ENCODE measurements at places on chromosomes 3 and 15.

DNA sequence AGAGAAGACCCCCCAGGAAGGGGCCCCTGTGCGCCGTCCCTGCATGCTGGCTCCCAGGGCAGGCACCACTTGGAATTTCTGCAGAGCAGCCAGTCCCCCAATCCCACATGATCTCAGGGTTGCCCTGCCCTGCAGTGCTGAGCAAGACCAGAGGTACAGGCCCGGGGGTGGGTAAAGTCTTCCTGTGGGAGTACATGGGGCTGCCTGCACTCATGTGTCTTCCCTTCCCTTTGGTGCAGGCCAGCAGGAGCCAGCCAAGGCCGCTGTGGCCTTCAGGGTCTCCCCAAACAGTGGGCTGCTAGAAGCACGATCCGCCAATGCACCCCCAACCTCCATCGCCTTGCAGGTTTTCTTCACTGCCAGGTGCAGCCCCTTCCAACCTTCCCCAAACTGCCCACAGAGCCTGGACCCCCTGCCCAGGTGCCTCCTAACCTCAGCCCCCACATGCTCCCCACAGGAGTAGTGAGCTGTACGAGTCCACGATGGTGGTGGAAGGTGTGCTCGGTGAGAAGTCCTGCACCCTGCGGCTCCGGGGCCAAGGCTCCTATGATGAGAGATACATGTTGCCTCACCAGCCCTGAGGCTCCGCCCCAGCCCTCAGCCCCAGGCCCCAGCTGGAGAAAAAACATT, 15.0 kb downstream of the ACAA1 start:
- DNase-seq = no peak

GRCh38 chr3:65277798-65278197, 590.0 kb upstream of the ADAMTS9 start:
- no peak for DNase-seq

GRCh38 chr15:85554852-85555521, 174.6 kb downstream of the AKAP13 start:
- no peak for DNase-seq

- DNase-seq = no peak
These were observed 106.5 kb upstream of the CMC1 start for GRCh38 chr3:28134792-28135375.

DNA sequence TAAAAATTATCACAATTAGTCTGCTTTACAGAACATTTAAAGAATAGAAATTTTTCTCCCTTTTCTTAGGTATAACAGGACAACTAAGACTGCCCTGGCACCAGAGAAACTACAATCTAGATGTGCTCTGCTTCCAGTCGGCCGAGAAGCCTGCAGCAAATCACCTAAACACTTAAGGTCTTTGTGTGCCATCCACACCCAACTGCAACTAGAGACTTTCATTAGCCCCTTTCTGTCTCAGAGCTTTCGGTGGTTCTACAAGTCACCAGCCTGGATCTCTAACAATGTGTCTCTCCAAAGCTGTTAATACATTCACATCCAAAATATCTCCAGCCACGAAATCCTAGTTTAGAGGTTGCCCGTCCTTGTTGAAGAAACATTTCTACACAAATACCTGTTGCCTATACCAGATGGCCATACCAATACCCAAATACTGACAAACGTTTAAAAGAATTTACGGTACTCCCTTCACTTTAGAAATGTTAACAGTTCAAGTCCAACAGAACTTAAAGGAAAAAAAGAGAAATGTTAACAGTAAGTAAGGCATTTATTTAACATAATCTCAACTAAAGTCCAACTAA, 6.7 kb downstream of the PRC1 start:
- no peak for DNase-seq

- DNase-seq = no peak
These were observed 237.8 kb upstream of the GADL1 start for GRCh38 chr3:31132132-31132769.

DNA sequence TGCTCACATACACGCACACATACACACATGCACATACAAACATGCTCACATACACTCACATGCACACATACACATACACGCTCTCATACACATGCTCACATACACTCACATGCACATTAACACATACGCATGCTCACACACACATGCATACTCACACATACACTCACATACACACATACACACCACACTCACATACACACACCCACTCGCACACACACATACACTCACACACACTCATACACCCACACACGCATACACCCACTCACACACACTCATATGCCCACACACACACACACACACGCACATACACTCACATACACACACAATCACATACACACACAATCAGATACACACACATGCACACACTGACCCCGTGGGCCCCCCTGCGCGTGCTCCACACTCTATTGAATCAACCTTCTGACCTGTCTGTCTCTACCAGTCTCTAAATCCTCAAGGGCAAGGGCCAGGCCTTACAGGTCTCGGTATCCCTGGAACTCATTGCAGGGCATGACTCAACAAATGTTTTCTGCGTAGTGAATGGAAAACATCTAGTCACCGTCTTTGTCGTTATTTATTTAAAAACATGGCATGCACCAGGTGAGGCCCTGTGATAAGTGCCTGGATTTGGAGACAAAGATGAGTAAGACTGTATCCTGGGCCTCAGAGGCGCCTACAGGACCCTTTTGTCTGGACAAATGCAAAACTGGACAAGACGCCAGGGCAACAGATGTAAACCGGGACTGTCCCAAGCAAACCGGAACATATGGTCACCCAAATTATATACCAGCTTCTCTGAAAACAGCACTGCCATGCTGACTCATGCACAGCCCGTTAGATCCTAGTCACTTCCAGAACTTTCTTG, 41.8 kb downstream of the GRK7 start:
- no peak for DNase-seq

DNA sequence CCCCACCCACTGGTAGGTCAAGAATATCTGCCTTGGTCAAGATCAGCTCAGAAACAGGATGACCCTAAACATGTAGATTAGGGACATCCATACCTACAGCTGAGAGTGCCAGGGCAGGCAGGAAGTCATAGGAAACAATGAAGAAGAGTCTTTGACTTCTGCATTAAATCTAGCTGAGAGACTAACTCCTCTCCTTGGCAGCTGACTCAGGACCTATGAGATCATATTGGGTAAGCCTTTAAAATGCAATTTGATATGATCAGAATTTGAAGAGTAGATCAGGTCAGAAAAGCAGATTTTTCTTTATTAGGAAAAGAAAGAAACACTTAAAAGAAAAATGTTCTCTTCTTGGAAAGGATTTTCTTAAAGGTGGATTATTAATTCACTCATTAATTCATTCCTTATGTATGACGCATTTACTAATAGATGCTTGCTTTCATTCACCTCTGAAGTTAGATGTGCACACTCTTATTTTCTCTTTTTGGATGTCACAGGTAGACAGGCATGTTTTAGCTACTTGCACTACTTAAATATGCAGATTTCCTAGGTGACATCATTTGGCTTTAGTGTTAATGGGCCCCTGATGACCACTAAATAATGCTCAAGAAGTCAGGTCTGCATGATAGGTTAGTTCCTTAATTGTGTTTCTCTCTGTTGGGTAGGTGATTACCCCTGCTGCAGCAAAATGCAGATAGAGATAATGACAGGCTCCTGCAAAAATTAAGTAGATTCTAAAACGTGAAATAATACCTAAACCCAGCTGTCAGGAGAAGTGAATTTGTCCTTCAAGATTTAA, 35.7 kb upstream of the GSK3B start:
- no peak for DNase-seq

- DNase-seq = no peak
These were observed 22.6 kb downstream of the VGLL3 start for GRCh38 chr3:86968244-86968932.

- no peak for DNase-seq
These were observed 24.3 kb upstream of the SV2B start for GRCh38 chr15:91075739-91076138.

DNA sequence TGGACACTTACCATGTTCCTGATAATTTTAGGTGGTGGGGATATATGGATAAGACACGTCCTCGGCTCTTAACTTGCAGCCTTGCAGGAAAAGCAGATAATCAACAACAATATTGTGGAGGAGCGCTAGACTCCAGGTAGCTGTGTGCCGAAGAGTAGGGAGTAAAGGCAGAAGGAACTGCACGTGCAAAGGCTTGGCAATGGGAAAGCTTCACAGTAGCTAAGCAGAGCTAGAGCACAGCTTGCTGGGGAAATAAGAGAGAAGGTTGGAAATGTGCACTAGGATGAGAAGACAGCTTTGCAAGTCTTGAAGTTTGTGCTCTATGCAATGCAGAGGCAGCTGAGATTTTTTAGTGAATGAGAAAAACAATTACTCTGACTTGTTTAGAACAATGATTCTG, 12.4 kb downstream of the PSMA4 start:
- no peak for DNase-seq

- no peak for DNase-seq
These were observed 5.1 kb upstream of the DNAAF4 start for GRCh38 chr15:55513152-55513551.

GRCh38 chr3:39849992-39850715, 40.7 kb downstream of the MYRIP start:
- no peak for DNase-seq

Data from stimulated activated CD4-positive, alpha-beta T cell treated with anti-CD3 and anti-CD28 coated beads, Interleukin-12 subunit alpha, Interleukin-12 subunit beta, amount 100 ng/mL, for 48 hours (primary cell).